HFFc6 (cell line): ENCODE measurements at places on chromosomes 1 and 21. TPM values are rescaled to one million over a fixed set of nuclear protein-coding genes. Genes with fewer than 3 reads are reported as not detected.

DNA sequence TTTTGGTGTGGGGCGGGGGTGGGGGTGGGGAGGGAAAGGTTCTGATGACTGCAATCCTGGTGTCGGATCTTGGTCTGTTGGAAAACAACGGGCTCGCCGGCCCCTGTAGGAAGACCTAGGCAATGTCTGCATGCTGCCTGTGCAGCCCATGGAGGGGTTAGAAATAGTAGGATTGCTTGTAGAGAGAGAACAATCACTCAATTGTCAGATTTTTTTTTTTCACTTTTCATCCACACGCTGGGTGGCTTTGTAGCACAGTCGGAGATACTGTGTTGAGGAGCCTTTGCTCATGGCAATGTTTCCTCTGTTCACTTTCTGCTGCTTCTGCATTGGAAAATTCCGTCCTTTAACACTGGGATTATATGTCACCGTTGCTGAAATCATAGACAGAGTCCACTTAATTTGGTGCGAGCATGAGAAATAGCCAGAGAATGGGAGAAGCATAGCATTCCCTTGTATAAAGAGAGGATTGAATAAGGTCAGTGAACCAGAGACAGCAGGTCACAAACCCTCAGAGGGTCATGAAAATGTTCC, 107.5 kb downstream of the MRPS6 start:
- no peaks in the 10 kb centered on the region; the same call in 1 of the 2 replicates for H3K27me3 ChIP-seq
- H3K4me3 ChIP-seq = no peak overlapping the region
- no peak overlapping the region for H3K27ac ChIP-seq
- H3K36me3 ChIP-seq = peaks cover 6% of the 10 kb centered on the region; the same call in 1 of the 2 replicates

DNA sequence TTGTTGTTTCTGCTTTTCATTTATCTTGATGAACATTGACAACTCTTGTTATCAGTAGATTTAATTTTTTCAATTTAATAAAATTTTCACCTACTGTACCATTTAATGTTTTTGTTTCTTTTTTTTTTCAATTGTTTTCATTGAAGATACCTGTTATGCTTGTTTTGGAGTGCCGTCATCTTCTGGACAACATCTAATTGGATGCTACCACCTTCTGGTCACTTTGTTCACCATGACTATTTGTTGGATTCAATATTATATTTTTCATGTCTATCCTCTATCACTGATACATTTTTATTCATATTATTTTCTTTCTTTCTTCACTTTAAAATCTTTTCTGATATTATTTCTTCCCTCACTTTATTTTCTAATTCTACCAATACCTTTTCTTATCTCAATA, 14.0 kb downstream of the KRTAP21-2 start:
- no peaks in the 10 kb centered on the region for H3K27me3 ChIP-seq
- DNase-seq = no peak
- H3K4me3 ChIP-seq = no peak overlapping the region
- H3K36me3 ChIP-seq = no peaks in the 10 kb centered on the region

GRCh38 chr1:157025385-157025784, 20.2 kb downstream of the ARHGEF11 start:
- H3K4me3 ChIP-seq = no peak overlapping the region
- H3K36me3 ChIP-seq = peaks cover 27% of the 10 kb centered on the region
- H3K4me1 ChIP-seq = no peaks in the 10 kb centered on the region
- no peak overlapping the region for H3K27ac ChIP-seq
- DNase-seq = no peak

DNA sequence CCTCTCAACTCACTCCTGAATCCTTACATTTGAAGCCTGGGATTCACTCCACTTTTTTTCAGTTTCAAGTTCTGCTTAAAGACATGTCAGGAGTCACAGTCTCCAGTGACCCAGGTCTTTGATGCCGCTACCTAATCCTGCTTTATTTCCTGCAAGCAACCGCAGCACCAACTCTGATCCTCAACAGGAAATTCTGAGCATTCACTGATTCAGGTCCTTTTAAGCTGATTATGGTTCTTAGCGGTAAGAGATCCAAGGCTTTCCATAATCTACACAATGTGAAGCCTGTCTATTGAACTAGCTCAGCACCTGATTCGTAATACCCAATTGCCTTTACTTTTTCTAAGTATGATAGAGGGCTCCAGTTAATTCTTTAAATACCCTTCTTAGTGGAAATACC, 43.7 kb upstream of the PIGC start:
- H3K27ac ChIP-seq = no peak overlapping the region
- no peak for DNase-seq
- H3K4me3 ChIP-seq = no peak overlapping the region
- peaks cover 8% of the 10 kb centered on the region for H3K27me3 ChIP-seq
- no peaks in the 10 kb centered on the region for H3K36me3 ChIP-seq

- DNase-seq = no peak
- H3K27ac ChIP-seq = no peak overlapping the region
- no peaks in the 10 kb centered on the region for H3K36me3 ChIP-seq
- H3K4me1 ChIP-seq = no peaks in the 10 kb centered on the region
- H3K27me3 ChIP-seq = no peaks in the 10 kb centered on the region
Measured at GRCh38 chr1:188281921-188282320, 1453.2 kb downstream of the PLA2G4A start.

DNA sequence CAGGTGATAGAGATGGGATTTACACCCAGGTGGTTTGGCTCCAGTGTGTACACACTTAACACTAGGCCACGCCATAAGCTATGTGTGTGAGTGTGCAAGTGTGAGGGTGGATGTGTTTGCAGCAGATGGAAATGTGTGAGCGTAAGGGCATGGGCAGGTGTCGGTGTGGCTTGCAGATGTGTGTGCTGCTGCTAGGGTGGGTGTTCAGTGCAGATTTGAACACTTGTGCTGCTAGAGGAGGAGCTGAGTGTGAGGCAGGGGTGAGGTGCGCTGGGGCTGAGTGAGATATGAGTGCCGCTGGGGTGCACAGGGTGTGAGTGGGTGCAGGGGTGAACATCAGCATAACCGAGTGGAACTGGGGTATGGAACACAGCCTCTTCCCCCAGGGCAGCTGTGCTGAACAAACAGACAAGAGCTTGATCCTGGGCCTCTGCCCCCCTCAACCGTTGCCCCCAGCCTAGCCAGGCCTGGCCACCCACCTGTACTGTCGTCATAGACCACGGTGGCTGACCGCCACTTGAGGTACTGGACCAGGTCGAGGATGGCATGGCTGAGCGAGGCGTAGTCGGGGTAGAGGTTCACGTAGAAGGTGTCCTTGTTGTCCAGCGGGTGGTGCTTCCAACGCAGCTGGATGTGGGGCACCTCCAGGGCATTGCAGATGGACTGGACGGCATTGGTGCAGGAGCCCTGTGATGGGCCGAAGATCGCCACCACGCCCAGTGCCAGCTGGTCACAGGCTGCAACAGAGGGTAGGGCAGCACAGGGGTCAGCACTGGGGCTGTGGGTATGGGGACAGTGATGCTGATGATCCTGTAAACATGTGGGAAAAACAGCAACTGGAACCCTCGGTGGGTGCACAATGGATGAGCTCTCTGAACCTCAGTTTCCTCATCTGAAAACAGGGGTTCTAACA, 153.9 kb downstream of the GRIK3 start:
- H3K4me3 ChIP-seq = no peak overlapping the region
- no peak overlapping the region for H3K27ac ChIP-seq
- no peaks in the 10 kb centered on the region; the same call in 1 of the 2 replicates for H3K36me3 ChIP-seq

- H3K27ac ChIP-seq = peak overlapping the region; percentile 75
- peak overlapping the region; percentile 58 for H3K4me3 ChIP-seq
- DNase-seq = no peak
- H3K4me1 ChIP-seq = peaks cover 38% of the 10 kb centered on the region
- no peaks in the 10 kb centered on the region for H3K36me3 ChIP-seq
Measured at GRCh38 chr1:215669806-215670491, 102.8 kb downstream of the KCTD3 start.

GRCh38 chr1:27816921-27817630, 13.5 kb upstream of the PPP1R8 start:
- peaks cover 14% of the 10 kb centered on the region for H3K4me1 ChIP-seq
- no peaks in the 10 kb centered on the region for H3K27me3 ChIP-seq
- H3K4me3 ChIP-seq = no peak overlapping the region
- peak overlapping the region; percentile 52 for H3K27ac ChIP-seq

- no peak overlapping the region for H3K27ac ChIP-seq
- H3K36me3 ChIP-seq = no peaks in the 10 kb centered on the region
- H3K27me3 ChIP-seq = peaks cover 4% of the 10 kb centered on the region
- no peak for DNase-seq
- H3K4me3 ChIP-seq = no peak overlapping the region
- H3K4me1 ChIP-seq = no peaks in the 10 kb centered on the region
Measured at GRCh38 chr1:42735477-42736105, 4.4 kb downstream of the CLDN19 start.

- H3K4me3 ChIP-seq = no peak overlapping the region
- H3K36me3 ChIP-seq = no peaks in the 10 kb centered on the region
- no peak for DNase-seq
- H3K4me1 ChIP-seq = no peaks in the 10 kb centered on the region
Measured at GRCh38 chr1:29960156-29960755, 723.9 kb downstream of the PTPRU start.

DNA sequence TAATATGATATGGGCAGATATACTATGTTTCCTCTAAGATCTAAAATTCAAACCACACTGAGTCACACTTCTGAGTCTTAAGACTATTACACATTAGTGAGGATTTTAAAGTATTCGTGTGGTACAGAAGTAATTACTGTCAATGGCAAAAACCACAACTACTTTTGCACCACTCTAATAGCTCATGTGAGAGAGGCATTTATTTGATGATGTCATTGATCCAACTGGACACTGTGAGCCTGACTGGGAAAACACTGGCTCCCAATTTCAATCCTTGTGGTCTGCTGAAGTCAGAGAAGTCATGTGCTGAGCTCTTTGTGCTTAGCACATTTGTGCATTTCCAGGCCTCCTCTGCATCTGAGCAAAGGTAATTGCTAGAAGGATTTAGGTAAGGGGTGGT, 377.8 kb downstream of the USH2A start:
- no peaks in the 10 kb centered on the region for H3K36me3 ChIP-seq
- H3K4me1 ChIP-seq = peaks cover 36% of the 10 kb centered on the region
- H3K27me3 ChIP-seq = no peaks in the 10 kb centered on the region
- peak overlapping the region; percentile 62 for H3K4me3 ChIP-seq
- peak; percentile 97 for DNase-seq

DNA sequence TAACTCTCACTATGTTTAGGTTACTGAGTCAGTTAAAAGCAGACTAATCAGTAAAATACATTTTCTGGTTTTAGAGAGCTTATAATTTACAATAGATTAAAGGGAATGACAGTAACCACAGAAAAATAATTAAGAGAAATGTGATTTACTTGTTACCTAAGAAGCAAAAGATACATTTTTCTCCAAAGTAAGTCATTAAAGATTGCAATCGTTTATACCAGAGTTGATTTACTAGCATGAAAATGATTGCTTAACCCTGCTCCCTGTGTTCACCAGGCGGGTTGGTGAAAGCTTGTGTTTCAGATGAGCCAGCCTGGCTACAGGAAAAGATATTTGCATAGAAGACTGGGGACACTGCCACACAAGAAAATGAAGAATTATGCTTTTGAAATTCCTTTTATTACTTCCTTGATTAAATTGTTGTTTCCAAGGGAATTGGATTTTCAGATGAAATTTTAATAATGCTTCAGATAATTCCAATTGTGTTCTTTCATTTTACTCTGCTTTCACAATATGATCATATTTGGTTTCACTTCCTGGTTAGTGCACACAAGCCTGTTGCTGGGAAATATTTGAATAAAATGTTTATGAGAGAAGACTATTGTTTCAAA, 27.9 kb downstream of the LRRC8B start:
- H3K4me1 ChIP-seq = no peaks in the 10 kb centered on the region
- DNase-seq = no peak
- H3K27me3 ChIP-seq = peaks cover 6% of the 10 kb centered on the region; the same call in 1 of the 2 replicates
- no peak overlapping the region for H3K27ac ChIP-seq
- H3K4me3 ChIP-seq = no peak overlapping the region

DNA sequence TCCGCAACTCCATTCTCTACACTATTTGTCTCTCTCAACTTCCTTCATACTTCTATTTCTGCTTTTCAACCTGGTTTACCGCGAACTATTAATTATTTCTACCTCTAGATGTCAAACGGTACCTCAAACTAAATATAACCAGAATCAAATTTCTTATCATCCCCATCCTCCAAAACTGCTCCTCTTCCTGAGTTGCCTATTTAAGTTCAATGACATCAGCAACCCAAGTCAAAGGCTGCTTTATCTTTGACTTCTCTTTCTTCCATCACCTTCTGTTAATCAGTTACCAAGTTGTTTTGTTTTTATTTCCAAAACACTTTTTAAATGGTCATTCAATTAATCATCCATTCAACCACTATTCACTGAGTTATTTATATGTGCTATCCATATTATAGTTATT, 171.9 kb downstream of the COL24A1 start:
- H3K27me3 ChIP-seq = no peaks in the 10 kb centered on the region
- no peak for DNase-seq
- no peaks in the 10 kb centered on the region for H3K36me3 ChIP-seq
- no peaks in the 10 kb centered on the region for H3K4me1 ChIP-seq
- no peak overlapping the region for H3K4me3 ChIP-seq

DNA sequence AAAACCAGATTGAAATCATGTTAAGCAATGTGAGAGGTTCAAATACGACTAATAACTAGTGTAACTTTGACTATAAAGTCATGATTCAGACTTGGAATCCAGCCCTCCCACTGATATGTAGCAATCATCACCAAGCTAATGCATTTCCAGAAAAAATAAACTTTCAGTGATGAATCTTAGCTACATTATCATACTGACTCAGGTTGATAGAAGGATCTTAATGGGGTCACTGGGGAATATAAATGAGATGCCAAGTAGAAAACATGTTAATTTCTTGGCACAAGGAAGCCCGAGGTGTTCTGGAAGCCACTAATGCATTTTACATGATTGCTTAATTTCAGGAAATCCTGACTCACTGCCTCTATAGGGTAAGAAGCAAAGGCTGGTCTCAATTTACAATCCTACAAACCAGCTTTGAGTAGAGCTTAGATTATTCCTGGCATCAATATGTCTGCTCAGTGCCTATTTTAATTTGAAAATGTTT, 67.7 kb downstream of the SELENOF start:
- H3K4me3 ChIP-seq = peak overlapping the region; percentile 24; the same call in 1 of the 2 replicates
- H3K27ac ChIP-seq = peak overlapping the region; percentile 61
- H3K27me3 ChIP-seq = no peaks in the 10 kb centered on the region; the same call in 1 of the 2 replicates
- H3K36me3 ChIP-seq = no peaks in the 10 kb centered on the region

DNA sequence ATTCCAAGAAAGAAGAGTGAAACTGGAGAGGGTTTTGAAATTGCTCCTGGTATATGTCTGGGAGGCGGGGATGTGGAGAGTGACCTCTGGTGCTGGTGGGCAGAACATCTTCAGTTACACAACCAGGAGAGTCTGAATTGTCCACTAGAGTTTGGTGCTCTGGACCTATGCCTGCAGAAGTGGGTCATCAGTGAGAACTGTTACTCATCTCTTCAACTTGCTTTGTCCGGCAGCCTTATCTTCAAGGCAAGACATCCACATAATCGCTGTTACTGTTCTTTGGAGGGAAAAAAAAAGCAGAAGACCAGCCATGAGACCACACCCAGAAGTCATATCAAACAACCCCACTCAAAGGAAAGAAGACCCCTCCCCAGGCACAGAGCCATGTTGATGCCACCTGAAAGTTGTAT, 14.9 kb downstream of the SH2D1B start:
- H3K4me3 ChIP-seq = no peak overlapping the region
- H3K27ac ChIP-seq = no peak overlapping the region

GRCh38 chr1:190439447-190439846, 38.2 kb downstream of the BRINP3 start:
- no peaks in the 10 kb centered on the region for H3K4me1 ChIP-seq
- no peaks in the 10 kb centered on the region for H3K27me3 ChIP-seq
- no peaks in the 10 kb centered on the region for H3K36me3 ChIP-seq

The MXRA8 gene
- 460 to 541 TPM (median 524 TPM) in 3 replicates for total RNA-seq

The MEAF6 gene
- 58.9 to 63.8 TPM (median 60.0 TPM) in 3 replicates for total RNA-seq

The ELF3 gene
- total RNA-seq = 0.09 TPM in 1 of 3 replicates, not detected in the others

The ATP6V1G3 gene
- 0.36 to 1.3 TPM in 2 of 3 replicates, not detected in the other for total RNA-seq

The KCND3 gene
- total RNA-seq = 0.08 to 0.30 TPM (median 0.15 TPM) in 3 replicates

The OR2T1 gene
- total RNA-seq = not detected in 3 replicates

The C1orf87 gene
- not detected in 3 replicates for total RNA-seq

The NBPF20 gene
- 1.5 and 3.6 TPM in 2 replicates for total RNA-seq

The VASH2 gene
- total RNA-seq = 0.10 TPM in 1 of 3 replicates, not detected in the others

The ALX3 gene
- 1.1 to 10.0 TPM (median 9.5 TPM) in 3 replicates for total RNA-seq

The EDEM3 gene
- 31.8 to 37.2 TPM (median 36.7 TPM) in 3 replicates for total RNA-seq
